PC-9 (cell line): ENCODE measurements at places on chromosomes 2 and 18. TPM values are rescaled to one million over a fixed set of nuclear protein-coding genes. Genes with fewer than 3 reads are reported as not detected.

Gene POTEI
- not detected in 2 replicates for total RNA-seq

DNA sequence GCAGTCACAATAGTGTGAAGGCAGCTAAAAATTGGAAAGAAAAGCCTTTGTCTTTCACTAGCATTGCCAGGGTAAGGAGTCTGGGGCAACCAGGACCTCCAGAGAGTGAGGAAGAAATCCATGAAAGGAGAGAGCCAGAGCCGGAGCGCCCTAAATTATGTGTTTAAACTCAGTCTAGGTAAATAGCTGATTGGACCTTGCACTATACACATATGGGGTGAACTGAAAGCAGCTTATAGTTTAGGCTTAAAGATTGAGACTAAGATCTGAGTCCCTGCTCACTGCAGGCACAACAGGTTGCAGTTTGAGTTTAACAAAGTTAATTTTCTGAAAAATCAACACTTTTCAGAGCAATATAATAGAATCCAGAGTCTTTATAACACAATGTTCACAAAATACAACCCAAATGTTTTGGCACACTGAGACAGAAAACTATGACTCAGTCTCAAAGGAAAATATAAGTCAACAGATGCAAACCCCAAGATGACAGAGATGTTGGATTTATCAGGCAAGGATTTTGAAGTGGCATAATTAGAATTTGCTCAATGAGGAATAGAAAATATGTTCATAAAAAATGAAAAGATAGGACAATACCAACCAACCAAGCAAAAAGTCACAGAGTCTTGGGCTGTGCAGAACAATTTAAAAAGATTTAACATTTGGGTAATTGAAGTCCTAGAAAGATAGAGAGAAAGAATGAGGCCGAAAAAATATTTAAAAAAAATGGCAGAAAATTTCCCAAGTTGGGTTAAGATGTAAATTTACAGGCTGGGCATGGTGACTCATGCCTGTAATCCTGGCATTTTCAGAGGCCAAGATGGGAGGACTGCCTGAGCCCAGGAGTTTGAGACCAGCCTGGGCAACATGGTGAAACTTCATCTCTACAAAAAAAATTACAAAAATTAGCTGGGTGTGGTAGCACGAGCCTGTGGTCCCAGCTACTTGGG is 39.6 kb downstream of the DOK1 start:
- DNase-seq, result no peak

DNA sequence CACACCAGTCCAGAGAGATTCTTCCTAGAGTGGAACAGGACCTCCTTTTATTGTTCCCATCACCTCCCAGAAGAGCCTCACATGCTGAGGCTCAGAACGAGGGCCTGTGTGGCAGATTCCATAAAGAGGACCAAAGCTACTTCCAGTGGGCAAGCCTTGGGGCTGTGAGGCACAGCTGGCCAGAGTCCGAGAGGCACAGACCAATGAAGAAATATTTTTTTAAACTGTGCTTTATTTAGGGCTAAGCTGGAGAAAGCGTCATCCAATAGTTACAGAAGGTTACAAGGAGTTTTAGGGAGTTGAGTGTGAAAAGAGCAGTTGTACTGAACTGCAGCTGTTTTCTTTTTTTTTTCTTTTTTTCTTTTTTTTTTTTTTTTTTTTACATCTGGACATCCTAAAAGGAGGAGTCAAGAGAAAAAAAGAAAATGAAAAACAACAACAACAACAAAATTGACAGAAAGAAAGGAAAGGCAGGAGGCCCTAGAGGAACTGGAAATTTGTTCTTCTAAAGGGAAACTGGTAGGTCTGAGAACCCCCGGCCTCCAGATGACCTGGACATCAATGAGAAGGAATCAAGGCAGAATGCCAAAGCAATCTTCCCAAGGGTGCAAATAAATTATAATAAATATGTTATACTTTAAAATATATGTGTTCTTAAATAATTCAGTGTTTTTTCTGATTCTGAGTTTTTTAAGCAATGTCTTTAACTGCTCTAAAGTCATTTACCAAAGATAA is 322.6 kb downstream of the CELF4 start:
- DNase-seq, result no peak

Gene SKA1
- total RNA-seq, result 14.7 and 18.3 TPM in 2 replicates

DNA sequence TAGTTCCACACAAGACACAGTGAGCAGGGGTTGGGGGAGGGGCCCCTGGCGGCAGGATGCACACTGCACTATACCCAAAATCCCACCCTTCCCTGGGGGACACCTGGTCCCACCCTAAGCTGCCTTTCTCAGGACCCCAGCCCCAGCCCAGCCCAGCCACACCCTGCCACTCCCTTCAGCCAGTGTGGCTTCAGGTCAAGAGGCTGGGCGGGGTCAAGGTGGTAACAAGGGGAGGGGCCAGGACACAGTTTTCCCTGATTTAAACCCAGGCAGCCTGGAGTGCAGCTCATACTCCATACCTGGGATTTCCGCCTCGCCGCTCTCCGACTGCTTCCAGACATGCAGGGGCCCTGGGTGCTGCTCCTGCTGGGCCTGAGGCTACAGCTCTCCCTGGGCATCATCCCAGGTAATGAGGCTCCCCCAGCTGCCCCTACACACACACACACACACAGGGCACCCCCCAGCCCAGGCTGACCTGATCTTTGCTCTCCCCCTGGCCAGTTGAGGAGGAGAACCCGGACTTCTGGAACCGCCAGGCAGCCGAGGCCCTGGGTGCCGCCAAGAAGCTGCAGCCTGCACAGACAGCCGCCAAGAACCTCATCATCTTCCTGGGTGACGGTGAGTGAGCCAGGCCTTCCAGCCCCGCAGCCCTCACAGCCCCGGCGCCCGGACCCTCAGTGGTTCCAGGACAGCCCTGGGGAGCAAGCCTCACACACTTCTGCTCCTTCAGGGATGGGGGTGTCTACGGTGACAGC is at the start of gene ALPG:
Gene ALPG (plus strand): TSS at position 289 of the 755 bp plus-strand sequence. CDS start 51 bp downstream, at position 340.
- DNase-seq, result no peak

DNA sequence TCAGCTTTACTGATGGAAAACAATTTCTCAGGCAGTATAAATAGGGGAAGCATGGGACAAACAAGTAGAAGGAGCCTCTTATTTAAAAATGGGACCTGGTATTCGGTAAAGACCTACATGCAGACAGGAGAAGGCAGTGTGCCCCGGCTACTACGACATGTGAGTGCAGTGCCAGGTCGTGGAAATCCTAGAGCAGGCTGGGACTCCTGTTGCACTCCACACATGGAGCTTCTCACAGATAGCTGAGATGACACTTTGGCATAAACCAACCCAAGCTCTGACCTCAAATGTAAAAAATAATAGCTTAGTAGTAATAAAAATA is 885 bp upstream of the DSEL start:
- no peak for DNase-seq

Gene FIGN
- 3.1 and 7.4 TPM in 2 replicates for total RNA-seq

DNA sequence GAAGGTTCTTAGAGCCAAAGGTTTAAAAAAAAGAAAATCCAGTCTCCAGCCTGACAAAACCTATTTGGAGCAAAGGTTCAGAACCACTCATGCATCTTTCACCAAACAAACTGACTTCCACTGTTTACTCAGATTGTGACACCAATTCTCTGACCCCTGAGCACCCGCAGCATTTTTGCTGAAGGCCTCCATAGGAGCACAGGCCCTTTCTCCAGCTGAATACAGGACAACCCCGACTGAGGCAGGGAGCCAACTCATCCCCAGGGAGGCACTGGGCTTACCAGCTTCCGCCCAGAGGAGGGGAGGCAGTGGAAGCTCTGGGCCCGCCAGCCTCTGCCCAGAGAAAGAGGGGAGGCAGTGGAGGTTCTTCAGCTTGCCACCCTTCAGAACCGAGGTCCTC is 51.0 kb upstream of the CNGA3 start:
- no peak for DNase-seq

DNA sequence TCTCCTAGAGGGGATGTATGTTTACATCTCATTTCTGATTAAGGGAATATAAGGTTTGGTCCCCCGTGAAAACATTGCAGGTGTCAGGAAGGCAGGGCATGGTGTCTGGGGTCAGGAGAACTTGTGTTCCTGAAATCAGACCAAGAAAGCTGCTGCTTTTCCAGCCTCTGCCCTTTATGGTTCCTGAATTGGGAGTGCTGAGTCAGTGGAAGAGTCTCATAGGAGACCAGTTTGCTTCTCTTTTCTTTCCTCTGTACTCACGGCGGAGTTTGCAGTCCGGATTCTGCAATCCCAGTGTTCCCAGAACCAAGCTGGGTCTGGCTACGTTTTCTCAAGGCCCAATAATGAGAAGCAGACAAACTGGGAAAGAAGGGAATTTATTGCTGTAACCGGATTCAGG is 5.1 kb upstream of the MARCO start:
- DNase-seq, result no peak

GRCh38 chr2:15177103-15177502 is 384.0 kb downstream of the NBAS start:
- DNase-seq, result peak; percentile 48

Gene ITGB1BP1
- total RNA-seq, result 68.1 and 82.5 TPM in 2 replicates

DNA sequence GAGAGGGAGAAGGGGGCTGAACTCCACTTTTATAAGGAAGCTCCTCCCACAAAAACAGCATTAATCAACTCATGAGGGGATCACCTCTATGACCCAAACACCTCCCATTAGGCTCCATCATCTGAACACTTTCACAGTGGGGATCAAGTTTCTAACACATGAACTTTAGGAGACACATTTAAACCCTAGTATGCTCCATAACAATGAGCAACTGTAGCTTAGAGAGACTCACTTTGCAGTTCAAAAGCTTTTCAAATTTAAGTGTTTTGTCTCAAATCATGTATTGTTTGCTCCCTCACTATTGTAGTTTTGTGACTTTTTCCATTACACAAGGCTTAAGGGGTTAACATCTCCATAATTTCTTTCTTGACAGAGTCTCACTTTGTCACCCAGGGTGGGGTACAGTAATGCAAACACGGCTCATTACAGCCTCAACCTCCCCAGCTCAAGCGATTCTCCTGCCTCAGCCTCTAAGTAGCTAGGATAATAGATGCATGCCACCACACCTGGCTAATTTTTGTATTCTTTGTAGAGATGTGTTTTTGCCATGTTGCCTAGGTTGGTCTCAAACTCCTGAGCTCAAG is 352.7 kb upstream of the CDH20 start:
- no peak for DNase-seq
